Activated CD4-positive, CD25-positive, alpha-beta regulatory T cell (primary cell): ENCODE measurements at places on chromosomes 6 and 20.

GRCh38 chr6:116512111-116512559, 696 bp downstream of the CALHM5 start:
- no peak for DNase-seq

DNA sequence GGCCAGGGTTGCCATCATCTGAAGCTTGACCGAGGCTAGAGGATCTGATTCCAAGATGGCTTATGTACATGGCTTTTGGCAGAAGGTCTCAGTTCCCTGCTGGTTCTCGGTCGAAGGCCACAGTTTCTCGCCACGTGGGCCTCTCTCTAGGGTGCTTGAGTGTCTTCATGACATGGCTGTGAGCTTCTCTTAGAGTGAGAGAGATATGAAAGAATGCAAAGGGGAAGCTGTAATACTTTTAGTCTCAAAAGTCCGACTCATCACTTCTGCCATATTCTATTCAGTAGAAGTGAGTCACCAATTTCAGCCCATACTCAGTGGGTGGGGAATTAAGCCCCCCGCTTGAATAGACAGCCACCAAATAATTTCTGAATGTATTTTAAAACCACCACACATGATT, 94.2 kb downstream of the UTRN start:
- no peak for DNase-seq

- DNase-seq, result no peak
Observed at GRCh38 chr6:2102316-2102883, 143.0 kb downstream of the GMDS start.

- DNase-seq, result no peak
Observed at GRCh38 chr6:34242252-34243130, 5.8 kb downstream of the HMGA1 start.

DNA sequence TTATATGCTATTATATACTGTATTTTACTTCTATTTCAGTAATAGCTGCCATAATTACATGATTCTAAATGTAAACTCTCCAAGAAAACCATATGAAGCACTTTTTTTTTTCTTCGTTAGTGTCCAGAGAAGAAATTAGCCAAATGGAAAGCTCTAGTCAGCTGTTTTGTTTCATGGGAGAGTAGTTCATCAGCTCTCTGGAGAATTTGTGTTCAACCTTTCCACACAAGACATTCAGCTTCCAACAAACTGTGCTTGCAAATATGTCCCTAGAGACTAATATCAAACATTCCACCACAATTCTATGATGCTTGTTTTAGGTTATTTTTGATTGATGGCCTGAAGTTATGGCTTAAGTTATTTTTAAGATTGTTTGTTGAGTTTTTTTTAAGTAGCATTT, 19.5 kb downstream of the FHL5 start:
- DNase-seq, result no peak

- DNase-seq, result no peak
Observed at GRCh38 chr6:53645859-53646258, 19.7 kb downstream of the KLHL31 start.

DNA sequence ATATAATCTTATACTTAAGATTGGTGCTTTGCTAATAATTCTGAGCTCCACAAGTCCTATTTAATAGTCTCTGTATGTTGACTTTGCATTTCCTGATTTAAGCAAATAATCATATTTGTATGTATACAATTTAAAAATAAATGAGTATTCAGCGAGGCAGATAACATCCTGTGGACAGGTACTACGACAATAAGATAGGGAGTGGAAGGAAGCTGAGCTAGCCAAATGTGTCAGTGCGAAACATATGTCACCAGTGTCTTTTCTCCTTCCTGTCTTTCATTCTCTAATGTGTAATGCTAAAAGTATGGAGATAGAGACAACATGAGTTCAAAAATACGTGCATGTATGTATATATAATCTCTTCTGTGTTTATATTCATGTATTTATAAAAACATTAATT, 359.6 kb upstream of the KCNQ5 start:
- DNase-seq, result no peak

GRCh38 chr6:37985355-37985754, 165.8 kb downstream of the ZFAND3 start:
- no peak for DNase-seq

GRCh38 chr6:37109714-37110499, 60.0 kb upstream of the PIM1 start:
- no peak for DNase-seq

- DNase-seq, result no peak
Observed at GRCh38 chr6:53090576-53090975, 25.4 kb downstream of the FBXO9 start.

DNA sequence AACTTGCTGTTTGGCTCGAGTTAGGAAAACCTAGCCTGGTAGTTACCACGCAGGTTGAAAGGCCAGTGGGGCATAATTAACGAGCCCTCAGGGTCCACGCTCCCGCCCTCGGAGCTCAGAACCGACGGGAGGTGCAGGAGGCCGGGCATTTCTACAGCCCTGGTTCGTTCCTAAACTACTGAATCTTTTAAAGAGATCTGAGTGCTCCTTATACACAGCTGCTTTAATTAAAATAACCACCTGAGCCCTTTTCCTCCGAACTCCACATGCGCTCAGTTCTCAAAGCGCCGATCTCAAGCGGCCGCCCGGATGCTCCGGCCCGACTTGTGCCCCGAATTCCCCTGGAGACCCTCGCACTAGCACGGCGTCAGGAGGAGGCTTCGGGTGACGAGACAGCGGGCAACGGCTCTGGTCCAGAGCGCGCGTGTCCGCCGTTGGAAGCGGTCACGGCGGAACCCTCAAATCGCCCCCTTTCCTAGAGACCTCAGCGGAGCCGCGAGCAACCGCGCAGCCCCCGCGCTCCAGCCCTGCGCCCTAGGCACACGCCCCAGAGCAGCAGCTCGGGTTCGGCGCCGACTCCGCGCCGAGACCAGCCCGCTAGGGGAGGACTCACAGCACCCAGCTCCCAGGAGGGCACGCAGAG, 397 bp downstream of the WDR27 start:
- DNase-seq, result no peak

GRCh38 chr20:55160037-55160436, 684.6 kb downstream of the DOK5 start:
- DNase-seq, result no peak
